ENCODE measurements at places on chromosomes 7 and 10.

GRCh38 chr10:112288486-112288885 is 5.3 kb downstream of the TECTB start:
- no peak for DNase-seq

- DNase-seq = no peak
Measured at GRCh38 chr10:78263521-78263988, 229.9 kb downstream of the RPS24 start.

DNA sequence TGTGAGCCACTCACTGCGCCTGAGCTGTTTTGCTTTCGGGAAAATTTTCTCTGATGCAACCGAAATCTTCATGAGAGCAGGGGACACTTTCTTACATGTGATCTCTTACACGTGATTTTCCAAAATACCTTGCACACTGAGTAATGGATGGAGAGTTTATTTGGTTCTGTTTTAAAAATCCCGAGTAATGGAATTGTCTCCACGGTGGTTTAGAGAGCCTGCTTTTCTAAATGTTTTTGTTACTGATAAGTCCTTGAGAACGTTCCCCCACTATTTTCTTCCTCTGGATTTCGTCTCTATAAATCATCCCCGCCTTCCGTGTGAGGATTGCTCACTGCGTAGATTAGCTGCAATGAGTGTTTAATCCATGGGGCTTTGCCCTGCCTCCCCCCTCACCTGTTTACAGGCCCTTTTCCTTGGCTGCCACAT is 25.7 kb downstream of the CAMK1D start:
- no peak for DNase-seq

GRCh38 chr10:122165484-122166276 is 105.4 kb upstream of the BTBD16 start:
- no peak for DNase-seq

DNA sequence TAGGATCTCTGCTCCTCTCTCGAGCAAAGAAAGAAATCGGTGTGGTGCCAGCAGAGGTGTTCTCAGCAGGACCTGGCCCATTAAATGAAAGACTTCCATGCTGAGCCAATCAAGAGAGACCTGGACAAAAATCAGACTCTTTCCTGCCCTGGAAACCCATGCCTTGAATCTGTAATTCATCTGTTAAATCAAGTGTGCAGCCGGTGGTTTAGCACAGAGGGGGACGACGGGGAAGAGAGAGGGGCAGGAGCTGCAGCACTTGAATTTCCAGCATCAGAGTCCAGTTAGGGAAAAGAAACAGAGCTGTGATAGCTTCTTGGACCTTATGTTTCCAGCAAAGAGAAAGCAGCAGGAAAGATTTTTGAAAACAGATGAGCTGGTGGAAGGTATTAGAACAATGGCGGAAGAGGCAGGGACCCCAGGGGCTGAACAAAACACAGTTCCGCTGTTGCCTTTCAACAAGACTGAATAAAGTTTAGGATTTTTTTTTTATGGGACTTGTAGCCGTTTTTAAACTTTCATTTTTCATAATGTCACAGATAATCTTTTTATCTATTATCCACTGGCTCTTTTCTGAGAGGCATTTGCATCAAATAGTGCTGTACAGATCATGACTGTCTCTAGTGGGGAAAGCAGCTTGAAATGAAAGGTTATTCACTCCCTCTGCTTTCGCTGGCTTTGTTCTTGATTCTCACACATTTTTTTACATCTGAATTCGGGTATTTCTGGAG is 543.6 kb upstream of the GALNT17 start:
- no peak for DNase-seq

DNA sequence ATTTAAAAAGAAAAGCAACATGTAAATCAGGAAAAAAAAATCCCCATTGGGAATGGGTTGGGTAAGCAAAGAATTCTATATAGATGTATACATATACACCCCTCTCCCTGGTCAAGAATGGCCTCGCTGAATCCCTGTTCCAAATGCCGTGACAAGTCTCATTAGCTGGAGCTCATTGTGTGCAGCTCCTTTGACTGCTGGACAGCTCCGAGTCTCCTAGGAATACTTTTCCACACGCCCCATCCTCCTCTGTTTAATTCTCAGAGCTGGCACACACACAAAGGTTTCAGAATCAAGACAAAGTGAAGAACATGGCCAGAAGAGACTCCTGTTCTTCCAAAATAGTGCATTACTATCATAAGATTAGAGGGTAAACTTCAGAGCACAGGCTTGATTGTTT is 130.9 kb upstream of the MKLN1 start:
- no peak for DNase-seq

GRCh38 chr10:9898633-9899395 is 1118.9 kb upstream of the CELF2 start:
- DNase-seq = no peak

- no peak for DNase-seq
Measured at GRCh38 chr7:129778770-129779601, 167.5 kb downstream of the NRF1 start.

Measured in T-helper 1 cell (primary cell).